ENCODE measurements at places on chromosomes 3 and 15.

DNA sequence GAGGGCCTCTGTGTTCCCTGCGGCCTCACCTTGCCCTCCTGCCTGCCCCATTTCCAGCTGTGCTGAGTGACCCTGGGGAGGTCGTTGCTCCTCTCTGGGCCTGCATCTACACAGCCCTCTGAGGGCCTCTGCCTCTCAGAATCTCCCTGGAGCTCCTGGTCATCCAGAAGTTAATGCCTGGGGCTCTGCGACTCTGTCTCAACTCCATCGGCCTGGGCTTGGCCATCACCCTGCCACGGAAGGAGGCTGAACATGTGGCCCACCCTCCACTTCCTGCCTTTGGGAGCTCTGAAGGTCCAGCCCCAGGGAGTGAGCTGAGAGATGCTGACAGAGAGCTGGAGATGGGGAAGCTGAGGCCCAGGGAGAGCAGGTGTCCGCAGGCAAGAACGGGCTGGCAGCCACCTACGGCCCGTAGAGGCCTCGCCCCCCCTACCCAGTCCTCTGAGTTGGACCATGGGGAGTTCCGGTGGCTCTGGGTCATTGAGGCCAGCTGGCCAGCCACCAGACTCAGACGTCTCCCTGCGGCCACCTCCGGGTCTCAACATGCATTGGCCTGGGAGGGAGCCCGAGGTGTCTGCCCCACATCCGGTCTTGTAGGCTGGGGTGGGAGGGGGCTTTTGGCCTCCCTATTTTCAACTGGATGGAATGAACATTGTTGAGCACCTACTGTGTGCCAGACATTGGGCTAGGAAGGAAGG, 34.2 kb downstream of the GRIP2 start:
- H3K4me3 ChIP-seq, result no peak overlapping the region
- DNase-seq, result no peak
- peaks cover 2% of the 10 kb centered on the region for H3K27me3 ChIP-seq
- H3K36me3 ChIP-seq, result no peaks in the 10 kb centered on the region

- no peak for DNase-seq
- H3K27ac ChIP-seq, result no peak overlapping the region
- no peaks in the 10 kb centered on the region for H3K4me1 ChIP-seq
- H3K36me3 ChIP-seq, result no peaks in the 10 kb centered on the region
Observed at GRCh38 chr3:62110443-62111225, 262.7 kb downstream of the FEZF2 start.

- DNase-seq, result no peak
- H3K36me3 ChIP-seq, result no peaks in the 10 kb centered on the region
- no peaks in the 10 kb centered on the region for H3K4me1 ChIP-seq
Observed at GRCh38 chr15:83610901-83611685, 42.8 kb upstream of the ADAMTSL3 start.

DNA sequence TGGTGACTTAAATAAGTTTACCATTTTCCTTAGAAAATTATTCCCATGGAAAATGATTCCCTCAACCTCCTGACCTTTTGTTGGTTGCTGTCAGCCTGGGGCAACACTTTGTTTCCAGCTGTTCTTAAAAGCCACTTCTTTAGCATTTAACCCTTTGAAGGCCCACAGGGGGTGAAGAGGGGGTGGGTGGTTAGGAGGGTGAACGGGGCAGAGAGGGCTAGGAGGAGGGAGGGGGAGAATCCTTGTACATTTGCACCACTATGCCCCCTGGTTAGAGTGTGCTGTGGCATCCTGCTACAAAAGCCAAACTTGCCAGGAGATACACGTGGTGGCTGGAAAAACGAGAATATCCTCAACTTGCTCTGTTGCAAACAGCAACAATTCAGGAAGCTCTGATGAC, 273.2 kb upstream of the RGMA start:
- H3K27ac ChIP-seq, result no peak overlapping the region
- no peak overlapping the region for H3K4me3 ChIP-seq
- no peaks in the 10 kb centered on the region for H3K4me1 ChIP-seq

DNA sequence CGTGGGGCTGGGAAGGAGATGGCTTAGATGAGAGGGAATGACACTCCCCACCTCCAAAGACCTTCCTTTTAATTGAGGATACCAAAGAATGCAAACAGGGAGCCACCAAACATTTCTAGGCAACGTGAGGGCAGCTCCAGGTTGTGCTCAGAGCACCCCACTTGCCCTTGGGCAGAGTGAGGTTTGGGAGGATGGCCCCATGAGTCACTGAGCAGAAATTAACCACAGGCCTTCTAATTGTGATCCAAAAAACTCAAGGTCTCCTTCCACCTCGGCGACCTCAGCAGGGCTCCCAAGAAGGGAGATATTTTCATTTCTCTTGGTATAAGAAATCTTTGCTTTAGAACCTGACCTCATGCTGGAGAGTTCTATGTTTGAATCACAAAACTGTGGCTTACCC, 305.0 kb upstream of the TPM1 start:
- DNase-seq, result no peak
- H3K27ac ChIP-seq, result no peak overlapping the region
- H3K4me3 ChIP-seq, result no peak overlapping the region
- no peaks in the 10 kb centered on the region for H3K36me3 ChIP-seq
- no peaks in the 10 kb centered on the region for H3K4me1 ChIP-seq

- H3K27ac ChIP-seq, result peak overlapping the region; percentile 77
- H3K4me3 ChIP-seq, result peak overlapping the region; percentile 64
- peak; percentile 63 for DNase-seq
- no peaks in the 10 kb centered on the region for H3K27me3 ChIP-seq
Observed at GRCh38 chr15:82999905-83000671, 11.4 kb downstream of the C15orf40 start.

All from activated CD8-positive, alpha-beta T cell treated with anti-CD3 and anti-CD28 coated beads, Interleukin-2, amount 10 ng/mL, durations not matched to agents 7 days and 5 days (primary cell).